ENCODE measurements at places on chromosomes 2 and 18.
A peak's percentile ranks its signal among the peaks of the same experiment; 100 is the strongest.

DNA sequence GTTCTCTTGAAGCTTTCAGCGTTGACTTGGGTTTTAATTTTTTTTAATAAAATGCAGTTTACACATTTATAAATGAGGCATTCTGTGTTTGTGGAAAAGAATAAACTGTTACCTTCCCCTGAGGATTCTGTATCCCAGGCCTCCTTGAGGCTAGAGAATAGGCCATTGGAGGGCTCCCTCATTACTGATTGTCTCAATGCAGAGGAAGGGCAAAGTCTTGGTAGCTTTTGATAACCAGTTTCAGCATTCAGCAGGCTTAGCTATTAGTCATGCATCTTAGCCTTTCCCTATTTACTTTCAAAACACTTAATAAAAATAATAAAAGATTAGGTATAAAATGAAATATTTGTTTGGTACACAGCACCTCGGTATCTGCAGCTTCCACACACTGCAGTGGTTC is 58.1 kb upstream of the OTX1 start:
- DNase-seq = no peak

DNA sequence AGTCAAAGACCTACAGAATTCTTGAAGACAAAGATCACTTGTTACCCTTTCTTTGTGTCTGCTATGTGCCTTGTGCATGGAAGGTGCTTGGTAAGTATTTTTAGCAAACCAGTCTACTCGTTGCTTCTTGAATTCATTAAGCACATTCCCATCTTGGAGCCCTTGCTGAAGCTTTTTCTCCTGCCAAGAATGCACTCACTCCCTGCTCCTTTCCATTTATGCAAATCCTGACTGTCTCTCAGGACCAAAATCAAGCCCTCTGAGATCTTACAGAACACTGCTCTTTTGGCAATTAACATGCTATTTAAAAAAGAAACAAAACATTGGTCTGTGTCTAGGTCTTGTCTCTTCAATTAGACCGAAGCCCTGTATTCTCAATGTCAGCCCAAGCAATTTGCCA is 75.8 kb downstream of the CLHC1 start:
- no peak for DNase-seq

DNA sequence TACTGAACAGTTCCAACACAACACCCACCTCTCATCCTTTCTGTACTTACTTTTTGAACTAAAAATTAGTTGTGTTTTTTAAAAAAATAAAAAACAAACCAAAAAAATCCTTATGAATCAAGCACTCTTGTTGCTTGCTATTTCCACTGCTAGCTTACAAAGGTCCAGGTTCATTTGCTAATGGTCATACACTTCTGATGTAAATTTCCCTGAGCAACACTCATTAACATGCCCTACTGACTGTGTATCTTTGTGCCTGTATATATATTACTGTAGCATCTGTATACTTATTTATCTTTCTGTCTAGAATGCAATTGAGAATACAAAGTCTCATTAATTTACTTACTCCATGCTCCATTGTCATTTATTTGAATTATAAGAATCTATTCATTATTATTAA is 30.3 kb upstream of the IKZF2 start:
- DNase-seq = no peak

DNA sequence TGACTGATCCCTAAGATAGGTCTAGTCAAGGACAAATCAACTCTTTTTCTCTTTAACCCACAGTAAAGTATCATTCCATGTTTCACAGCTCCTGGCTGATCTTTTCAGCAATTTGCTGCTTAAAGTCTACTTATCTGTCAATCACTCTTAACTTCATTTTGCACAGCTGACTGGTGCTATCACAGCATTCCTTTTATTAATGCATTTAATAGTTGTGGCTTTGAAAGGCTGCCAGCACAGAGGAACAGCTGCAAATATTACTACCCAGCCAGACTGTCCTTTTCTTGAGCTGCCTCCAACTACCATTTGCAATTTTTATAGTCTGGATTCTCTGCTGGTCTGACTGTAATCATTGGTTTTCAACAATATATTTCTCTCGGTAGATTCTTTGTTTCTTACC is 303.5 kb downstream of the STK39 start:
- no peak for DNase-seq

- DNase-seq = peak; percentile 17
These were observed 11.5 kb downstream of the NPC1 start for GRCh38 chr18:23574611-23575308.

- no peak for DNase-seq
These were observed 58.4 kb downstream of the LRATD1 start for GRCh38 chr2:14690926-14691325.

- DNase-seq = no peak
These were observed 40.7 kb downstream of the SLC39A10 start for GRCh38 chr2:195697681-195698220.

- DNase-seq = no peak
These were observed 18.4 kb downstream of the RBKS start for GRCh38 chr2:27871802-27872201.

DNA sequence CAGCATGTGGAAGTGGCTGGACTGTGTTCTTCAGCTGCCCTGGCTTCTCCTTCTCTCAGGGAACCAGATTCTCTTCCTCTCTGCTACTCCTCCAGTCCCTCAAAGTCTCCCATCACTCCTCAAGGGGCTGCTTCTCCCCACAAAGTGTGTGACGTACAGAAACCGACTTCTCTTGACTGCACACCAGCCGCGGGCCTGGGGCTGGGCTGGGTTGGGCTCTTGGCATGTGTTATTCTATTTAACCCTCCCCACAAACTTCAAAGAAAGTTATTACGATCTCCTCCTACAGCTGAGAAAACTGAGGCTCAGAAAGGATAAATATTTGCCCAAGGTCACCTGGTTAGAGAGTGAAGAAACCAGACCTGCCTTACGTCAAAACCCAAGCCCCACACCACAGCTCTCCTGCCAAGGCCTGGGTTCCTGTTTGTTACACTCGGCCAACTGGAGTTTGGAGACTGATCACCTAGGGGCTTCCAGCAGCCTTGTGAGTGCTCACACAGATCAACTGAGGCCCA is 269.0 kb downstream of the TFCP2L1 start:
- no peak for DNase-seq

DNA sequence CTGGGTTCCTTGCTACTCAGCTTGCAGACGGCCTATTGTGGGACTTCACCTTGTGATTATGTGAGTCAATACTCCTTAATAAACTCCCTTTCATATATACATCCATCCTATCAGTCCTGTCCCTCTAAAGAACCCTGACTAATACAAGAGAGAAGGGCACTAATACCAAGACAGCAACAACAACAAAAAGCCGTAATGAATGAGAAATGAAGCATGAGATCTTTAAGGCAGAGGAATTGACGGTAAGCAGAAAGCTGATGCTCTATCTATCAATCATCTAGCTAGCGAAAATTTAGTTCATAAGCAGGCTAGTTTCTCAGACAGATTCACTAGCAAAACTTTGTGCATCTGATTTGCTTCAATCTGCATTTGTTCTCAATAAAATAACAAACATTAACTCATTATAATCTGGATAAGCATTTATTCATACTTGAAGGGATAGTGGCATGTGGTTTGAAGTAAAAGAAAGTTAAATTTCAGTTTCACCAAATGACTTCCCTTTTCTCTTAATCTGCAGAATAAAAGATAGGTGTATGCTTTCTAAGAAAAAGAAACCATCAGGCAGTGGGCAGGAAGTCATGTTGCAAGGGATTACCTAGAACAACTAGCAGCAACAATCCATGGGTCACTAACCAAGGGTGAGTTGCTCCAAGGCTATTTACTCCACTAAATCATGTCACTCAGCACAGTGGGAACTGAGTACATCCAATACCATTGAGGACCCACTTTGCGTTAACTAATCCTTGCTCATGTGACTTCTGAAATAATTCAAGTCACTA is 376.5 kb downstream of the TMEM182 start:
- DNase-seq = no peak

DNA sequence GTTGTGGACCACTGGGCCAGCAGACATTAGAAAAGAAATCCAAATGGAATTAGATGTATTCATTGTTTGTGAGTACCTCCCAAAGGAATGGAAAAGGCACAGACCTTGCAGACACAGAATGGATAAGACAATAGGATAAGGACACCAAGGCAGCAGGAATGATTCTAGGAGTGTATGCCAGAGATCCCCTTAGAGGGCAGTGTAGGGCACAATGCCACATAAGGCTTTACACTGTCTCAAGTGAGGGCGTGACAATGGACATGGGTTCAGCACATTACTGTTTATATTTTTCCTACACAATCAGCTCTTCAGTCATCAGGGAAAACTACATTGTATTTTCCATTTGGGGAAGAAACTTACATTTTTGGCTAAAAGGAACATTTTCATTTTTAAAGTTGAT is 250.9 kb downstream of the PTH2R start:
- no peak for DNase-seq

- DNase-seq = no peak
These were observed 68.5 kb upstream of the ITGA6 start for GRCh38 chr2:172358691-172359556.

DNA sequence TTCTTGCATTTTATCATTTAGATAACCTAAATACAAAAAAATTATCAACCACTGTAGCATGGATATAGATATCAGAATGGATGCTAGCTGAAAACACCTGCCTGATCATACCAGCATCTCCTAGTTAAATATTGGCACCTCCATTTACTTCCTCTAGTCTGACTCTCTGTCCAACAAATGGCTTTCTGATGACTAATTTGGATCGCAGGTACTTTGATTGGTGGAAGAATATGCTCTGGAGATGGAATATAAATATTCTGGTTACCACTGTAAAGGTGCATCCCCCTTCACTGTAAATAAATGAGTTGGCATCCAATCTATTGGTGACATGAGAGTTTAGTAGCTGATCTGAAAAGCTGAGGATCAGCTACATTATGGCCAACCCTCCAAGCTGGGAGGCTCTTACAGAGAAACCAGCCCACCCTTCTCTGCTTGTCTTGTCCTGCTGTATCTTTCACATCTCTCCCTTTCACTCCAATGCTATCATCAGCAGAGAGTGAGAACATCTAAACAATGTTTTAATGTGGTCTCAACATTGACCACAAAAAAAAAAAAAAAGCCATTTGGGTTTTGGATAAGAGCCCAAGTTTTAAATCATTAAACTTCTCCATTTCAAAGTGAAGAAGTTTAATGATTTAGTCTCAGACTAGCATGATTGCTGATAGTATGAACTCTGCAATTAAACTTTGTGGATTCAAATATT is 90.5 kb downstream of the PMAIP1 start:
- no peak for DNase-seq

GRCh38 chr2:6309415-6310255 is 556.1 kb downstream of the CMPK2 start:
- no peak for DNase-seq

GRCh38 chr2:227657199-227657845 is 9.3 kb upstream of the SCYGR5 start:
- DNase-seq = peak; percentile 20

DNA sequence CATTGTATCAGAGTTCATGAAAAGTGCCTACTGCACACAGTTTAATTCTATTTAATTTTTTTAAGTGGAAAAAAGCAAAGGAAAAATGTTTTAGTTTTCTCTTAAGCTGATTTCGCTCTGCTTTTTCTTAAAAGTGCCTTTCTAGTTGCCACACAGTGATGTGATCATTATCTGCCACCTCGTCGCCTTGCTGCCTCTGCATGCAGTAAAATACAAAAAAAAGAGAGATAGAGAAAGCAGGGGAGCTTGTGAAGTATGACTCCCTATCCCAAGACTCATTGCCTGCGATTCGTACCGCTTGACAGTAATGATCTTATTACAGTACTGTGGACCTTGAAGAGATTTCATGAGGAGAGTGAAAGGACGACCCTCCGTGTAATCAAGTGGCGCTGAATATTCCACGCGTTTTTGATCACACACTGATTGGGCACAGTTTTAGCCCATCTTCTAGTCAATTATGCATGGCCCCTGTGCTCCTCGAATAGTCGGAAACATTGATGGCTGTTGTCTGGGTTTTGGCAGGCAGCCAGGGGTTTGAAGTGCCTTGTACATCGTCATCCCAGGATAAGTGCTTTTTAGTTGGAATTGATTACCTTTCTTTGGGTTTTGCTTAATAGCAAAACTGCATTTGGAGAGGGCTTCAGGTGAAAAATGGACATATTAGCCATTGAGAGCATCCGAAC is 188.3 kb downstream of the GBX2 start:
- DNase-seq = no peak

- DNase-seq = peak; percentile 75
These were observed 21.9 kb upstream of the RNF149 start for GRCh38 chr2:101330253-101330933.

DNA sequence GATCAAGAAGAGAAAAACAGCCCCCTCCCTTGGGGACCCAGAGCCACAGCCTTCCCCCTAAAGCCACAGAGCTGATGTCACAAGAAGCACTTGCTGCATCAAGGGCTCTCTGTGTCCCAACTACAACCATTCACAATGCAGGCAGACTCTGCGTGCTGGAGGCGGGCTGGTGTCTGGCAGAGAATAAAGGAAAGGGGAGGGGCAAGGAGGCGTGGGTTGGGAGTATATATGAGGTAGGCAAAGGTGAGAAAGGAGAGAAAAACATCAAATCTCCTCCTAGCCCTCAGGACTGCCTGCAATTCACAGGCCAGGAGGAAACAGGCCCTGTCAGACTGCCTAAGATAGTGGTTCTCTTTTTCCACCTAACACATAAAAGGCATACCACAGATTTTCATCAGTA is 48.8 kb upstream of the IHH start:
- DNase-seq = no peak

- no peak for DNase-seq
These were observed 39.5 kb upstream of the ASXL3 start for GRCh38 chr18:33538418-33539042.

DNA sequence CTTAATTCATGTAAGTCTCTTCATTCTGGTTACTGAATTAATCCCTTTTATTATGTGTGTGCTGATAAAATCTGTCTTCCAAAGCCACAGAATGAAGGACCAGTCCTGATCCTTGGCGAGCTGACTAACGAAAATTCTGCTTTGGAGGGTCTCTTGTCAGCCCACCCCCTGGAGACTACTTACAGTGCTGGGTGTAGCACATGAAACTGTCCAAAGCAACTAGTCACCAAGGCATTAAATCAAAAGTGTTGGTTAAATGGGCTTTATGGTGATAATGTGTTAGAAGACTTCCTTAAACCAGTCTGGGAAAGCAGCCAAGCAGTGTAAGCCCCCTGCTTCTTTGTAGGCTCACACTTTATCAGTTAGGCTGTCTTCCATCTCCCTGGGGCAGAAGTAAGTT is 420.2 kb downstream of the SUCLG1 start:
- DNase-seq = no peak

- DNase-seq = no peak
These were observed 54.0 kb upstream of the STRN start for GRCh38 chr2:37020212-37020886.

GRCh38 chr2:55903727-55904126 is 19.9 kb downstream of the EFEMP1 start:
- DNase-seq = no peak

GRCh38 chr2:41137031-41137430 is 685.1 kb upstream of the SLC8A1 start:
- DNase-seq = peak; percentile 2

All from suppressor macrophage treated with lipopolysaccharide for 4 hours (primary cell).